ENCODE measurements at places on chromosomes 1 and 21.
A peak's percentile ranks its signal among the peaks of the same experiment; 100 is the strongest.

DNA sequence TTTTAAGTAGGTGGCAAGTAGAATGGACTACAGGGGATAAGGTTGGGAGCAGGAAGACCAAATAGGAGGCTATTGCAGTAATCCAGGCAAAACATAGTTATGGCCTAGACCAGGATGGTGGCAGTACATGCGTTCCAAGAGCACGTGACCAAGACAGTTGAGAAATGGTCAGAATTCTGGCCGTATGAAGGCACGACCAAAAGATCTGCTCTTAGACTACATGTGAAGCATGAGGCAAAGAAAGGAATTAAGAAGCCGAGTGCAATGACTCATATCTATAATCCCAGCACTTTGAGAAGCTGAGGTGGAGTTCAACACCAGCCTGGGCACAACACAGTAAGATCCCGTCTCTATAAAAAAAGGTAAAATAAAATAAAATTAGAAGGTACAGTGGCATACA lies 71.3 kb downstream of the LUZP1 start:
- DNase-seq, result no peak

- DNase-seq, result no peak
Measured at GRCh38 chr1:34806396-34806795, 13.6 kb downstream of the GJA4 start.

GRCh38 chr1:53588053-53588779 lies 129.0 kb downstream of the DMRTB1 start:
- DNase-seq, result no peak

GRCh38 chr1:29895201-29895600 lies 658.9 kb downstream of the PTPRU start:
- DNase-seq, result no peak

DNA sequence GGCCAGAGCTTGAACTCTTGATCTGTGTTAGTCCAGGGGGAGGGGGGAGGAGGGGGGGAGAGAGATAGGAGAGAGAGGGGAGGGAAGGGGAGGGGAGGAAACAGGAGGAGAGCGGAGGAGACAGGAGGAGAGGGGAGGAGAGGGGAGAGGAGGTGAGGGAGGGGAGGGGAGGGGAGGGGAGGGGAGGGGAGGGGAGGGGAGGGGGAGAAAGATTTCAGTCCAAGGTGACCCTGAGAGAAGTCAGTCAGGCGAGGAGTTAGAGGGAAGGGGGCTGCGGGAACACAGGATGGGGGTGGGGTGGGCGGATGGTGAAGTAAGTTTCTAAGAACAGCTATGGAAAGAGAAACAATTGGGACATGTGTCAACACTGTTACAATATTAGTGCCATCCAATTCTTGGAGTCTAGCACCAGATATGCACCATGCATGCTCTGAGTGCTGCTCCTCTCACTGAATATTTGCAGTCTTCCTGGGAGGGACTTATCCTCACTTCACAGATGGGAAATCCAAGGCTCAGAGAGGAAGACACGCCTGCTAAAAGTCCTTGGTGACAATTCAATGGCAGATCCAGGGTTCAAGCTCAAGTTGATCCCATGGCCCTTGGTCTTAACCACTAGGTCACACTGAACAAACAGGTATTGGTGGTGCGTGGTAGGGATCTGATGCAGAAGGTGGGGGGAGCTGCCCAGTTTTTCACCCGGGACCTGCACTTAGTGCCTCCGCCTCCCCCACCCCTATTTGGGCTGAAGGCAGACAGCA lies 42.5 kb upstream of the ECE1 start:
- no peak for DNase-seq

DNA sequence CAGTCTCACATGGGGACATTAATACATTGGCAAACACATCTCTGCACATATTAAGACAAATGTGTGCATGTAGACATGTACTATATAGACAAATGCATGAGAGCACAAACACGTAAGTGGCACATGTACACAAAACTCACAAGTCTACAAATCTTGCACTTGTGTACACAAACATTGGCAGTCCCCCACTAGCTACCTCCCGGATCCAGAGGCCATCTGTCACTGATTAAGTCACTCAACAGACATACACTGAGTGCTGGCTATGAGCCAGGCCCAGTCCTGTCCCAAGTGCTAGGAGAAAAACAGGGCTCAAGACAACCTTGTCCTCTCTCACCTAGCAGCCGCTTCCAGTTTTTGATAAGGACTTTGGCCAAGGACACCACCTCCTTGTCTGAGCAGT lies 7.0 kb downstream of the TCEA3 start:
- no peak for DNase-seq

GRCh38 chr1:183881387-183882131 lies 76.6 kb downstream of the RGL1 start:
- DNase-seq, result no peak

GRCh38 chr1:111582016-111582415 lies 37.6 kb upstream of the RAP1A start:
- DNase-seq, result no peak

- no peak for DNase-seq
Measured at GRCh38 chr1:222759451-222760035, 22.5 kb downstream of the FAM177B start.

GRCh38 chr1:155195201-155196102 lies 12.2 kb downstream of the THBS3 start:
- DNase-seq, result no peak

DNA sequence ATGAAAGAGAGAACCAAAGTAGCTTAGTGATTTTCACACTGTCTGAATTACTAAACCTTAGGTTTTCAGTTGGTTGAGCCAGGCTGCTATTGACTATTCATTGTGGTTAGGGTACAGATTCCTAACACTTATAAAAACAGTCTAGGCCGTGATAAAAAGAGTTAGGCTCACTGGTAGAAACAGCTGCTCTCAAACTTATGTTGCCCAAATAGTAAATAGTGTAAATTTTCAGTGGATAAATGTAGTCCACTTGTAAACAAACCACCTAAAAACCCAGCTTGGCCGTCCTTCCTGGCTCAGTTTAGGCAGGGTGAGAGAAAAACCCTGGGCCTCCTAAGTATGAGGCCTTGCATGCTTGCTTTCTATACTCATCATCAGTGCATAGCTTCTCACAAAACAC lies 34.9 kb downstream of the ARID1A start:
- DNase-seq, result no peak

- DNase-seq, result no peak
Measured at GRCh38 chr1:248631354-248632008, 3.4 kb downstream of the OR2T11 start.

DNA sequence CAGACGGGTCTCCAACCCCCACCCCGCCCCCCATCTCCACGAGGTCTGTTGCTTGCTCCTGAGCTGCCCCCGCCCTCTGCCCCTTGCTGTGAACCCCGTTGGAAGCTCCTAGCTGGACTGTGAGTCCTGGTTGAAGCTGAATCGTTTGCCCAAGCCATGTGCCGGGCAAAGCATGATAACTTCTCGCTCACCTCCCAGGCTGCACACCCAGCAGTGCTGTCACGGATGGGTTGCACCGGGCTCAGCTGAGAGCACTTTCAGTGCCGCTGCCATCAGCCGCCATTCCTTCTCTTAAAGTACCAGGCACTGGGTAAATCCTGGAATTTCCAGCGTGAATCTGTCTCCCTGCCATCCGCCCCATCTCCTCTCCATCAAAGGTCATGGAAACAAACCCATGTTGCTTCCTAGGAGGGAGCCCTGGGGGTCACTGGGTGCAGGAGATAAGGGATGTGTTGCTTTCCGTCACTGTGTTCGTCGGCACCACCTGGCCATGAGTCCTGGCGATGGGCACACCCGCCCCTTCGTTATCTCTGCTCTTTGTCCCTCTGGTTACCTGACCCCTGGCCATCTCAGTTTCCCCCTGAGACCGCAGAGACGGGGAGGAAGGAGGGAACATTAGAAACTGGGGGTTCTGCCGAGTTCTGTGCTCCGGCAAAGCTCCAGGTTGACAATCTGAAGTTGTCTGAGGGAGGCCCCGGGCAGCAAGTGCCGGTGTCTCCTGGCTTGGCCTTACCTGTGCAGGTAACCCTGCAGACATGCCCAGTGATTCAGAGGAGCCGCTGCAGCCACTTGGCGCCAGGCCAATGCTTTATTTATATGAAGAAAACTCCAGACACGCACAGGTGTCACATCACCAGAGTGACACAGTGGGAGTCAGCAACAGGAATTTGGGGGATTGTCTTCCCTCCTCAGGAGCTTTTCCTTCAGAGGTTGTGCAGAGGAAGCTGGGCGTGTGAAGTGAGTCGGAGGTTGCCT lies 2.7 kb downstream of the PDE9A start:
- no peak for DNase-seq

DNA sequence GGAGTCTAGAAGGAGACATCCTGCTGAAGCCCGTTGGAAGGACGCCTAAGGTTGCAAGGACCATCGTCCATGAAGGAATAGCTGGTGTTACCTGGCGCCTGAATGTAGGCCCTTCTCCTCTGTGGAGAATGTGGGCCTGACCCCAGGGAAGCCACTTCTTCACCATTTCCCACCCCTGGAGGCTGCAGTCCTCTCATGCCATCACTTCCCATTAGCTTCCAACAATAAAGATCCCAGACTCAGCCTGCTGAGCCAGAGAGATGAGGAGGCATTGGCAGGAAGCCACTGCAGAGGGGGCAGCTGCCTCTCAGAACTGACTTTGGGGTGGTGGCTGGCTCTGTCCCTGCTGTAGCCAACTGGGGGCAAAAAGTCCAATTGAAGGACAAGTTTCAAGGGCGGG lies 21.3 kb upstream of the KCNE2 start:
- DNase-seq, result no peak

- peak; percentile 11 for DNase-seq
Measured at GRCh38 chr1:78088015-78088414, 42.2 kb downstream of the GIPC2 start.

DNA sequence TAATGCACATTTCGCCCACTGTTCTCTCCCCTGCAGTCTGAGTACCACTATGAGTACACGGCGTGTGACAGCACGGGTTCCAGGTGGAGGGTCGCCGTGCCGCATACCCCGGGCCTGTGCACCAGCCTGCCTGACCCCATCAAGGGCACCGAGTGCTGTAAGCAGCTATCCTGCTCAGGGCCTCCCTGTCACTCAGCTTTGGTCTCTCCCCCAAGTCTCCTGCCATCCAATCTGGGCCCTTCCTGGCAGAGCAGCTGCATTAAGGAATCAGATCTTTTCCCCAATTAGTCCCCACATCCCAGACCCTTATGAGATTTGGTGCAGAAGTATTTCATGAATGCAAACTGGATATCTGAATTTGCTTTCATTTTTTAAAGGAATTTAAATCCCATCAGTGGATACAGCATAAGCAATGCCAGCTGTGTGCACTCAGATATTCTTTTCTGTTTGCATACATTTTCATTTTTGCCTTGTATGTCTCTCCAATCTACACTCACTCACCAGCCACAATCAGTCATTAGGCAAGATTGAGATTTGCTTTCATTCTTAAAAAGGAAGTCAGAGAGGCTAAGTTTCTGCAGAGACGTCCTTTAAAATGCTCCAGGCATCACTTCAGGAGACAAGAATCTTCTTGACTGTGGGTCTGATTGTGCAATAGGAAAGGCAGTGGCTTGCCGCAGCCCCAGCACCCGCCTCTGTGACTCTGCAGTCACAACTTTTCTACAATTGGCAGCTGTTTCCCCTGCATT lies 48.1 kb downstream of the ELAPOR1 start:
- DNase-seq, result peak; percentile 87

GRCh38 chr21:44801468-44802395 lies at the start of gene UBE2G2:
Gene UBE2G2 (minus strand): TSS chr21:44801820. CDS start chr21:44801748, 72 bp downstream.
- DNase-seq, result peak; percentile 87

DNA sequence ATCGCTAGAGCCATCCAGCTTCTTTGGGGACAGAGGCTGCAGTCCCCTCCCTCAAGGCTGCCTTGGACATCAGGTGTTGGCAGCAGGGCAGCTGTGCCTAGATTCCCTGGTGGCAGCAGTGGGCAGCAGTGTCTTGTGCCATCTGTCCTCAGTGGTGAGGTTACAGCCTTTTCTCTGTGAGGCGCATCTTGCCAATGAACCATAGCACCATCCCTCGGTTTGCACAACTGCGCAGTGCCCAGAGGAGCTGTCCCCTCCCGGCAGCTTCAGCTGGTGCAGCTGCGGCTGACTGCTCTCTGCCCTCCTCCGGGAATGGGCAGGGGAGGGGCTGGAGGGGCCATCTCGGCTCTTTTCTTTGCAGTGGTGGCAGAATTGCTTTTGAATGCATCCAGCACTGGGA lies 59.0 kb upstream of the C8B start:
- DNase-seq, result no peak

GRCh38 chr1:109113590-109114341 lies at the start of gene ELAPOR1:
Gene ELAPOR1 (plus strand): TSS chr1:109114115. CDS start chr1:109114184, 69 bp downstream.
- DNase-seq, result peak; percentile 62

GRCh38 chr1:59549066-59549837 lies 252.4 kb downstream of the FGGY start:
- no peak for DNase-seq
